ENCODE measurements at places on chromosomes 7 and 10. TPM values are rescaled to one million over a fixed set of nuclear protein-coding genes. Genes with fewer than 3 reads are reported as not detected.

DNA sequence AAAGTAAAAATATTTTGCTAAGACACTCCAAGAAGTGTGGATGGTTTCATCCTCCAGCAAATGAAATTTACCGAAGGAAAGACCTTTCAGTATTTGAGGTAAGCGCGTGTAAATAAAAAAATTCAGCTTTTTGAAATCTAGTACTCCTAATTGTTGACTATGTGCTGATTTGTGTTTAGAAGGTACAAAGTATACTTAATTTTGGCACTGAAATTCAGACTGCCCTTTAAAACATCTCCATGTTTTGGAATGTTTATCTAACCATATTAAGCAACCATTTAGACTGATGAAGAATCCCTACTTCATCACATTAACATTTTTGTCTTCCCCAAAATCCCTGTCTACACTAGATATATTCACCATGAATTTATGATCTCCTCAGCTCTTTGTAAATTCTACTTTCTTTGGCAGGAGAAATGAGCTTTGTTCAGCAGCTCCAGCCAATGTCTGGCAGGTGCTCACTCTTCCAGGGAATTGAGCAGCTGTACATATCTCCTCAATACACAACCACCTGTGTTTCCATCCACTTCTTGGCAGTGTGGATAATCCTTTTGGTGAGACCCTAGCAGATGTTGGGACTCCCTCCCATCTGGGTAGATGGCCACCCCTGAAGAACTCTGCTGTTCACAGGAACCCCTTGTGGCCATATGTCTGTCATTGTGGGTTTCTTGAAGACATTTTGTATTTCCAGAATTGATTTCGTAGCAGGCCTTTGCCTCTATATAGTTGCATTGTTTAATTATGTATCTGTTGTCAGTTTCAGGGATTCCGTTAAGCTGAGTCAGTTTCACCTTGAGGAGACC is 129.4 kb upstream of the SAMD8 start:
- H3K36me3 ChIP-seq: no peaks in the 10 kb centered on the region
- no peak overlapping the region for H3K4me3 ChIP-seq
- DNase-seq: no peak
- H3K27me3 ChIP-seq: no peaks in the 10 kb centered on the region
- H3K4me1 ChIP-seq: no peaks in the 10 kb centered on the region

DNA sequence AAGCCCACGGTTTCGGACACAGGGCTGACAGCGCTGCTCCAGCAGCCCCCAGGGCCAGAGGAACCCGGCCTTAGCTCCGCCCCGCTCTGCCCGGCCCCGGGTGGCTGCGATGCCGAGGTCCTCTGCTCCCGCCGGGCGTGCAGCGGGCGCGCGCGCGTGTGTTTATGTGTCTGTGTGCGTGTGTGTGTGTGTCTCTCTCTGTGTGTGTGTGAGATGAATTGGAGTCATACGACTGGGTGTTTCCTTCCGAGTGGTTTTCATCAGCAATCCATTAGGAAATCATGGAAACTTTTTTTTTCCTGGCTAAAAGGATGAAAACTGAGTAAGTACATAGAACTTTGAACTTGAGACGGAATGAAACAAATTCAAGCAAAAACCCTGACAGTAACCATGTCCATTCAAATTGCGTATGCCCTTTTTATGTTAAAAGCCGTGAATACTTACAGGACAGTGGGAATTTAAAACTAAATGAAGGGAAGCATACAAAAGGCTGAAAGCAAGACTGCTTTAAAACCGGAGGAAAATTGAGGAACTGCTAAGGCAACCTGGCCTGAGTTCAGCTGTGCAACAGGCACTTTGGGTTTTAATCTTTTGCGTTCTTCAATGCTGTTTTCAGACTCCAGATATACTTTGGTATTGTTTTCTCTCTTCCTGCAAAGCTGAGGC is at the start of gene CPED1:
Gene CPED1 (plus strand): TSS at position 121 of the 666 bp plus-strand sequence. CDS start 911 bp downstream, outside the sequence.
- no peaks in the 10 kb centered on the region for H3K27me3 ChIP-seq
- peak within 1 kb of the TSS; percentile 36 for H3K4me3 ChIP-seq
- no peaks in the 10 kb centered on the region for H3K36me3 ChIP-seq
- peaks cover 31% of the 10 kb centered on the region for H3K4me1 ChIP-seq
- peak within 1 kb of the TSS; percentile 80 for H3K27ac ChIP-seq

DNA sequence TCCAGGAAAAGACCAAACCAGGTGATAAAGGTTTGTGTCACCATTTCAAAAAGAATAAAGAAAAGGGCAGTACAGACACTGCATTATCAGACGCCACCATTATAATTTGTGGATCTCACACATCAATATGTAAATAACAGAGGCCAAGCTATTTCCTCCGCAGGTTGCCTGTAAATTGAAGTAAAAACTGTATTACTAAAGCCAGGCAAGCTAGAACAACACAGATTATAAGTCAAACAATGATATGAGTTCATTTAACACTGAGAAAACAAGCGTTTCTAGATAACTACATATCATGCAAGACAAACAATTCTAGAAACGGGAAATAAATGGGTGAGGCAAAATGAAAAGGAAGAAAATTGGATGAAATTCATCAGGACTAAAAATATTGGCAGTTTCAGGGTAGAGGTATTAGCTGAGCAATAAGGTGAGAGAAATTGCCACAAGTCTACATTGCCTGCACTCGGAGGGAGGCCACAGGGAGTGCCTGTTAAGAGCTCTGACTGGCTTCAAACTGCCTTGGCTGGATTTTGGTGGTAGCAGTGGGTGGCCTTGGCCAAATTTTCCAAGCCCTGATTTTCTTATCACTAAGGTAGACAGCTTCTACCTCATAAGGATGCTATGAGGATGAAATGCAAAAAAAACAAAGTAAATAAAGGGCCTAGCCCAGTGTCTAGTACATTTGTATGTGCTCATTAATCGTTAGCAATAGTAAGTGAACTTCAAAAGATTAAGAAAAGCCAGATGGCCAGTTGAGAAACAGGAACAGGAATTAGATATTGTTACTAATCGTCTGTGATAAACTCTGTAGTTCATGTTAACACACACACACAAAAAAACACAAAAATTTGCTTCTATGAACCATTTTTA is 240.0 kb upstream of the NFE2L3 start:
- no peaks in the 10 kb centered on the region for H3K36me3 ChIP-seq
- H3K27me3 ChIP-seq: no peaks in the 10 kb centered on the region
- H3K4me3 ChIP-seq: no peak overlapping the region
- no peak for DNase-seq
- H3K27ac ChIP-seq: no peak overlapping the region
- H3K4me1 ChIP-seq: no peaks in the 10 kb centered on the region

DNA sequence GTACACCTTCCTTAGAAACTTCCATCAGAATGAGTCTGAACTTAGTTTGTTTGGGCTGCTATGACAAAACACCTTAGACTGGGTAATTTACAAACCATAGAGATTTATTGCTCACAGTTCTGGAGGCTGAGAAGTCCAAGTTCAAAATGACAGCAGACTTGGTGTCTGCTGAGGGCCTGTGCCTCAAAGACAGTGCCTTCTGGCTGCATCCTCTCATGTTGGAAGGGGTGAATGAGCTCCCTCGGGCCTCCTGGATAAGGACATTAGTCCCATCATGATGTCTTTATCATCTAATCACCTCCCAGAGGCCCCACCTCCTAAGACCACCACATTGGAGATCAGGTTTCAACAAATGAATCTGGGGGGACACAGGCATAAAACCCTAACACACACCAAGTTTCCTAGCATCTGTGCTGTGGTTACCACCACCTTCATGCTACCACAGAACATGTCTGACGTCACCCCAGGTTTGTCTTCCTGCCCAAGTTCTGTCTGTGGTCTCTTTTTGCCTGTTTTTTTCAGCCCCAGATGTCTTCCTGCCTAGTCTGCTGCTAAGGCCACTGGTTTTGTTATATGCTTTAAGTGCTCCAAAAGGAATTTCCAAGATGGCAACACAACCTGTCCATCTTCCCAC is 150.9 kb upstream of the COBL start:
- no peak overlapping the region for H3K4me3 ChIP-seq
- H3K27ac ChIP-seq: no peak overlapping the region
- no peak for DNase-seq
- peaks cover 9% of the 10 kb centered on the region for H3K27me3 ChIP-seq
- no peaks in the 10 kb centered on the region for H3K4me1 ChIP-seq

DNA sequence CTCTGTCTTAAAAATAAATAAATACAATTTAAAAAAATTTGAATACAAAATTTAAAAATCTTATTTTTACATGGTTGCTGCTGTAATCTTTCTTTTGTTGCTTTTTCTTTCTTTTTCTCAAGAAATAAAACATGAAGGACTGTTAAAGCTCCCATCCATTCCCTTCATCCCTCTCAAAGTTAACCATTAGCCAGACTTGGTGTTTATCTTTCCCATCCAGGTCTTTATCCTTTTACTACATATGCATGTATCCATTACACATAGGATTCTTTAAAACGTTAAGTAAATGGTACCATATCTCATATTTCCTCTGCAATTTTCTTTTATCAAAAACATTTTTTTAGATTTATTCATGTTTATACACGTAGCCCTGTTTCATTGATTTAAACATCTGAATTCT is 70.1 kb downstream of the CREB3L2 start:
- peaks cover 44% of the 10 kb centered on the region for H3K4me1 ChIP-seq
- DNase-seq: no peak
- no peaks in the 10 kb centered on the region for H3K36me3 ChIP-seq
- H3K4me3 ChIP-seq: no peak overlapping the region

DNA sequence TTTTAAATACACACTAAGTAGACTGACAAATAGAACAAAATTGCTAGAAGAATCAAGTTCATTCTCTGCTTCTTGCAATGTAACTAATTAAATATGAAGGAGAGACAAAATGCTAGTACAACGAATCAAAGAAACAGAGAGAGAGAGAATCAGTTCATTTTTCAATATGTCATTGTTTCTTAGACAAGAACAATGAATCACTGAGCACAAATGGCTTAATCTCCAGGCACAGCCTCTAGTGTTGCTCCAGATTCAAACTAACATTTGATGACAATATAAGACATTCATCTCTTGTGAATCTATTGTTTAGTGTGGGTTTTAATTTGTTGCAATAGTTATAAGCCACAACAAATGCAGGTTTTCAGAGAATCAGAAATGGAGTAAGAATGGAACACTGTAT is 357.4 kb upstream of the TMEM229A start:
- no peaks in the 10 kb centered on the region for H3K27me3 ChIP-seq
- H3K27ac ChIP-seq: no peak overlapping the region
- DNase-seq: no peak
- H3K4me3 ChIP-seq: no peak overlapping the region
- H3K36me3 ChIP-seq: no peaks in the 10 kb centered on the region

- peaks cover 10% of the 10 kb centered on the region for H3K4me1 ChIP-seq
- peak overlapping the region; percentile 54 for H3K27ac ChIP-seq
- no peak for DNase-seq
- H3K4me3 ChIP-seq: no peak overlapping the region
- H3K36me3 ChIP-seq: no peaks in the 10 kb centered on the region
Measured at GRCh38 chr10:124008681-124009080, 84.7 kb downstream of the CHST15 start.

DNA sequence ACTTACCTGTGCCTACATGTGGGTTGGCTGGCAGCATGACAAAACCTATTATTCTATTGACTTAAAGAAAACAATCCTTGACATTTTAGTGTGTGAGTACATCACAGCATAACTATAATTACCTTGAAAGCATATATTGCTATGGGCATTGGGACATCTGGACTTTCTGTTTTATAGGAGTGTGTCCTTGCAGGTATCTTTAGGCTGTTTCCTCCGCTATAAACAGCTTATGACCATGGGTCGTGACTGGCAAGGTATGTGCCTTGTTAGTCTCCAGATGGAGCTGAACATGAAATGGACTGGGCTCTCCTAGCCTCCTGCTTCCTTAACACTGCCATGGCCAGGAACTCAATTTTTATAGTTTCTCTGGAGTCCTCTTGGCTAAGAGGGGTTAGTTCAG is 317.4 kb upstream of the COBL start:
- no peak overlapping the region for H3K4me3 ChIP-seq
- no peak for DNase-seq
- peaks cover 7% of the 10 kb centered on the region for H3K4me1 ChIP-seq
- H3K36me3 ChIP-seq: no peaks in the 10 kb centered on the region
- H3K27ac ChIP-seq: no peak overlapping the region

- peak overlapping the region; percentile 33 for H3K27ac ChIP-seq
- DNase-seq: no peak
- no peaks in the 10 kb centered on the region for H3K36me3 ChIP-seq
- H3K27me3 ChIP-seq: no peaks in the 10 kb centered on the region
- H3K4me1 ChIP-seq: peaks cover 25% of the 10 kb centered on the region
- H3K4me3 ChIP-seq: no peak overlapping the region
Measured at GRCh38 chr7:30163231-30163894, 28.6 kb downstream of the MTURN start.

GRCh38 chr10:68202960-68203353 is 29.0 kb downstream of the ATOH7 start:
- no peak for DNase-seq
- no peak overlapping the region for H3K27ac ChIP-seq
- H3K36me3 ChIP-seq: no peaks in the 10 kb centered on the region
- no peaks in the 10 kb centered on the region for H3K27me3 ChIP-seq

DNA sequence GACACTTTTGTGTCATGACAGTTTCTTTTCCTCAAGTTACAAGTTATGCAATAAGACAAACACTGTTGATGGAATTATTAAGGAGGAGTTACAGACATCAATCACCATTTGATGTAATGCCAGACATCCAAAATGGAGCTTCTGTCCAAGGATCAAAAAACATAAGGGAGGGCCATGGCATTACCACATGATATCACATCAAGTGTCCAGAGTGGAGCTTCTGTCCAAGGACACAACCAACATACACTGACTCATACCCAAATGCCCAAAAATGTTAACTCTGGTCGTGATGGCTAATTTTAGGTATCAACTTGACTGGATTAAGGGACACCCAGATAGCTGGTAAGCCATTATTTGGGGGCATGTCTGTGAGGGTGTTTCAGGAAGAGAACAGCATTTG is 140.4 kb downstream of the DOCK4 start:
- no peaks in the 10 kb centered on the region for H3K27me3 ChIP-seq
- H3K36me3 ChIP-seq: no peaks in the 10 kb centered on the region
- DNase-seq: no peak
- H3K4me3 ChIP-seq: no peak overlapping the region
- no peaks in the 10 kb centered on the region for H3K4me1 ChIP-seq

DNA sequence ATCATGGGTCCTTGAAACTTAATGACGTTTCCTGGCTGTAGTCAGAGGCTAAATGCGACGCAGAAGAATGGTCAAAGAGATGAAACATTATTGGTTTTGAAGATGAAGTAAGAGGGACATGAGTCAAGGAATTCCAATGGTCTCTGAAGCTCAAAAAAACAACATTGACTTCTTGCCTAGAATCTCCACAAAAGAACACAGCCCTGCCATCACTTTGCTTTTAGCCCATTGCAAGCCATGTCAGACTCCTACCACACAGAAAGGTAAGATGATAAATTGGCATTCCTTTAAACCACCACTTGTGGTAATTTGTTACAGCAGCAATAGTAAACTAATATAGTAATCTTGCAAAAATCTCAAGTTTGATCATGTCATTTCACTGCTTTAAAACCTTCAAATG is 109.4 kb downstream of the TMEM26 start:
- H3K27ac ChIP-seq: no peak overlapping the region
- no peak overlapping the region for H3K4me3 ChIP-seq
- H3K4me1 ChIP-seq: no peaks in the 10 kb centered on the region

GRCh38 chr10:28853195-28853594 is 175.9 kb downstream of the BAMBI start:
- no peaks in the 10 kb centered on the region for H3K4me1 ChIP-seq
- DNase-seq: no peak
- H3K27me3 ChIP-seq: peaks cover 9% of the 10 kb centered on the region
- H3K4me3 ChIP-seq: no peak overlapping the region

The SDK1 gene
- 4.0 TPM for total RNA-seq

The CDNF gene
- total RNA-seq: not detected

The C10orf105 gene
- not detected for total RNA-seq

The SLC16A9 gene
- 58.7 TPM for total RNA-seq

The ANLN gene
- 5.3 TPM for total RNA-seq

The UNCX gene
- total RNA-seq: not detected

The KLF14 gene
- 3.0 TPM for total RNA-seq

The FXYD4 gene
- not detected for total RNA-seq

The TYW1B gene
- 3.7 TPM for total RNA-seq

The WAPL gene
- total RNA-seq: 33.3 TPM

The C1GALT1 gene
- 6.8 TPM for total RNA-seq

The ING3 gene
- total RNA-seq: 21.1 TPM

Data from transverse colon (tissue), 4 donors.